ENCODE measurements at places on chromosomes 3 and 15. TPM values are rescaled to one million over a fixed set of nuclear protein-coding genes. Genes with fewer than 3 reads are reported as not detected.

- DNase-seq: no peak
These were observed 54.5 kb upstream of the UBE2E1 start for GRCh38 chr3:23751212-23751723.

GRCh38 chr3:95899911-95900310, 914.5 kb upstream of the EPHA6 start:
- DNase-seq: no peak

GRCh38 chr15:95932676-95933075, 397.8 kb upstream of the NR2F2 start:
- DNase-seq: peak; percentile 97

DNA sequence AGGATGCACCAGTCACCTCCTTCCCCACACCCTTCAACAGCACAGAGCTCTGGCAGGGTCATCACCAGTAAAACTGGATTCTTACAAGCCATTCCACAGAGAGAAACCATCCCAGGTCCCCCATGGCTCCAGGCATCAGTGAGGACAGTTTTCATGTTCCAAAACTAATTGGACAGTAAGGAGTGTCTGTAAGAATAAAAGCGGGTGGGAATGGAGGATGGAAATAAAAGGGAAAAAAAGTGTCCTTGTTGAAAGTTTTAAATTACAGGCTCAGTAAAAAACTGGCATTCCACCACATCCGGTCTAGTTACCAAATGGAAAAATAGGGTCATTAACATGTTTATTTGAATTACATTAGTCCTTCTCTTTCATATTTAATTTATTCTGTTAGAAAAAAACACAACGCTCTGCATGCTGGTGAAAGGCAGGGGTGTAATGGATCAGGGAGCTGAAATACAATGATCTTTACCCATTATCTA, 117.4 kb downstream of the TIGIT start:
- DNase-seq: peak; percentile 69

DNA sequence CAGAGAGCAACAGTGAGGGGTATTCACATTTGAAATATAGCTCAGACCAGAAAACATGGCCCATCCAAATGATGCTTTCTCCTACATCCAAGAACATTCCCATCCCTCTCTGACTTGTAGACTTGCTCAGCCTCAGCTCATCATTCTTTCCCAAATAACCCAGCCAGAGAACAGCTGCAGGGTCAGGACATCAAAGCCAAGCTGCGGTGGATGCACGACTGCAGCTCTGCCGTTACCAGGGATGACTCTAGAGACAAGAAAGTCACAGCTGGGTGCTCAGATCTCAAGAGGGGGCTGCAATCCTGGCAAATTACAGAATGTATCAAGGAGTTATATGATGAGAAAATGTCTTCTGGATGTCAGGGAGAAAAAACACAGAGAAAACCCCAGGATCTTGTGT, 944.3 kb downstream of the NTRK3 start:
- no peak for DNase-seq

DNA sequence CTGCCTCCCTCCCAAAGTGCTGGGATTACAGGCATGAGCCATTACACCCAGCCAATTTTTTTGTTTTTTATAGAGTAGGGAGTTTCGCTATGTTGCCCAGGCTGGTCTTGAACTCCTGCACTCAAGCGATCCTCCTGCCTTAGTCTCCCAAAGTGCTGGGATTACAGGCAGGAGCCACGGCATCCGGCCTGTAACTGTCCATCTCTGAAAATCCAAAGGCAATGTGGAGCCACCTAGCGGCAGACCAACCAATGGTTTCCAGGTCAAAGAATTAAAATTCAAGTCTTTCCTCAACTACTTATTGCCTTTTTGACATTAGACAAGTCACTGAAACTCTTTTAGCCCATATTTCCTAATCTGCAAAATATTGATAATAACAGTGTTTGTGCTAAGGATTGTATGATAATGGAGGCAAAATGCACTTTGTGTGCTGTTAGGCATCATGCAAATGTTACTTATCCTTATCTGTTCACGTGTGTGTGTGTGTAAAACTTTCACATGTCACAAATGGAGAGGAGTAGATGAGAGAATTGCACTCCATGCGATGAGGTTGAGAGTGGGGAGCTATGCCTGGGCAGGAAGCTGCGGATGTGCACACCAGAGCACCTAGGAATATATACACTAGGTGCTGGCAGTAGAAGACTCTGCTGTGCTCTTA, 48.7 kb downstream of the COL8A1 start:
- no peak for DNase-seq

GRCh38 chr15:51315726-51316125, 22.7 kb downstream of the CYP19A1 start:
- no peak for DNase-seq

DNA sequence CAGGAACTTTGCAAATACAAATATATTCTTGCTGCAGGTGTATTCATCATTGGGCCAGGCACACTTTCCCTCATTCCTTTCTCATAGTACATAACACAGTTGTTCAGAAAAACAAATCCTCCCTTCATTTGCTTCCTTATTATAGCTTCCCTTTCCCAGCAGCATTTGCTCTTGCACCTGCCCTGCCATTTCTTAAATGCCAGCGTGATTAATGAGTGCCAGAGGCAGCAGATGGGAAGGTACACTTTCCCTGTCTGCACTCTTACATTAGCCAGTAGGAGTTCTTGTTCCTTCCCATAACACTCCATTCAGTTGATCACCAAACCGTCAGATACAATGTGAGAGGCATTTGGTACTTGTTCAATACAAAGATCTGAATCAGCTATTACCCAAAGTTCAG, 128.5 kb upstream of the GAP43 start:
- DNase-seq: no peak

GRCh38 chr3:180335050-180335449, 266.9 kb upstream of the TTC14 start:
- no peak for DNase-seq

GRCh38 chr15:34330279-34330678, 7.3 kb downstream of the SLC12A6 start:
- DNase-seq: no peak

GRCh38 chr15:88699861-88700260, 61.0 kb downstream of the ISG20 start:
- DNase-seq: no peak

DNA sequence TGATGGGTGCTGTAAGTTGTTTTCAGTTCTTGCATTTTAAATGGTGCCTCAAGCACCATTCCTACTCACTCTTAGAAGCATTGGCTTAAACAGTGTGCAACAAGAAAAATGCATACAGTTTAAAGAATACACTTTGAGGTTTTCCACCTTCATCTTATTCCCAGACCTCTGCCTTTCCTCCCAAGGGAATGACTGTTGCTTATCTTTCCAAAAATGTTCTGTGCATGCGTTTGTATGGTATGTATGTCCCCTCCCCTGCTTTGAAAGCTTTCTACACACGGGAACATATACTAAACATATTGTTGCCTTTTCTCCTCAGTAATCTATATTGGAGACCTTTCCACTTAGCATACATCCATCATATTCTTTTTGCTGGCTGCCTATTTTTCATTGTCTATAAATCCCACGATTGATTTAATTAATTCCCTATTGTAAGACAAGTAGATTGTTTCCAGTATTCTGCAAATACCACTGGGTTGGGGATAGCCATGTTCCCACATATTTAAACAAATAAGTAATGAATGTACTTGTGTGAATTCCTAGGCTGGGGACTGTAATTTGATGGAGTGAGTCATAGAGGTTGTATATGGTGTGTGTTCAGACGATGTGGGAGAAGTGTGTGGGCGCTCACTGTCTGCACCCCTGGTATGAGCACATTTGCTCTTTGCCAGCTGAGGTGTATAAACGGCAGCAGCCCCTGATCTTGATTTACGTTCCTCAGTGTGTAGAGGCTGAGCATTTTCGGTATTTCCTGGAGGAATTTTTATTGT, 5.8 kb downstream of the TRAK1 start:
- peak; percentile 71 for DNase-seq

- no peak for DNase-seq
These were observed 150.3 kb upstream of the ARHGEF26 start for GRCh38 chr3:153970741-153971347.

GRCh38 chr3:164387236-164387635, 691.1 kb downstream of the SI start:
- no peak for DNase-seq

The FHIT gene
- not detected for polyA plus RNA-seq

GRCh38 chr15:100834731-100835130, 44.9 kb upstream of the ALDH1A3 start:
- DNase-seq: no peak

The IL20RB gene
- 4.0 TPM for polyA plus RNA-seq

- DNase-seq: no peak
These were observed 19.5 kb downstream of the AMOTL2 start for GRCh38 chr3:134354612-134355251.

DNA sequence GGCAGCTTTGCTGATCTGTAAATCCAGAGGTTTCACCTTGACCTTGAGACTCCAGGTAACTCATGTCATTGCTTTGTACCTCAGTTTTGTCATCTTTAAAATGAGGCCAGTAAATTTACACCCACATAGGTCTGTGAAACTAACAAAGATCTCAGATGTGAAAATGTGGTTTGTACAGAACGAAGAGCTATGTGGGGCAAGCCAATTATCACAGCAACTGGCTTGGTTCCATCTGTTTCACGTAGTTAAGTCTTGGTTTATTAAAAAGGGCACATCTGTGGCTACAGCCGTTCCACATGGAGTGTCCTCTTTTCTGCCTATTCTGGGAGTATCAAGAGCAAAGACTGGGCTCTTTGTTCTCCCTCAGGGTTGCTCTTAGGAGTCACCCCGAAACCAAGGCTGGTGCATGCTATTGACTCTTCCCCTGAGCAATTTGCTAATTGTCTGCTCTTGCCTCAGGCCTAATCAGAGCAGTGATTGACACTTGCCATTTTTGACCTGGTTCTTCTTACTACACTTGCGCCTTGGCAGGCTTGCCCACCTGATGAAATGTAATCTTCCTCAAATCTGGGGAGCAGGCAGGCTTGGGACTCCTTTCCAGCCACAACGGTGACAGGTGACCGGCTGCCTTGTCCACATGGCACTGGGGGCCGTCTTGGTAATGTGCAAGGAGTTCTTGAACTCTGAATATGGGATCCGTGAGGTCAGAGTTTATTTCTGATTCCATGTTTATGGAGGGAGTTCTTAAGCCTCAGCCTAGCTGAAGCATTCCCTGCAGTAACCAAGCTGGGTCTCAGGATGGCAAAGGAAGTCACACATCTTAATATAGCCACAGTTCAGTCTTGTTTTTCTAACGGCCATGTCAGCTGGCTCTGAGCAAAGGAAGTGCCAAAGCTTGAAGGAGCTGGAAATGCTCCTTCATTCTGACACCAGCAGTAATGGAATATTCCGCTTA, 40.1 kb downstream of the EAF1 start:
- DNase-seq: no peak

DNA sequence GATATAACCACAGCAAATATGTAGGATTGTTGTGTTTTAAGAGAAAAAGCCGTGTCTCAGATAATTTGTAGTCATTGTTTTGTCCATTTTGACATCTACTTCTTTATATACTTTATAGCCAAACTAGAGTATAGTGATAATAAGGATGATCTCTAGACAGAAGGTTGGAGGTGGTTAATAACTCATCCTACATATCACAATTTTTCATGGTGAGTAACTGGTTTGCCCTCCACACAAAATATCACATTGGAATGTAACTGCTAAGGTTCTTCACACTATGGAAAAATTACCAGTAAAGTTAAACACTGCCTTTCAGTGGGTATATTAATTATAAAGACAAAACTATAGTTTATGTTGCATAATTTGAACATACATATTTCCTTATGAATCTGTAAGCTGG, 380.7 kb downstream of the LPP start:
- no peak for DNase-seq

The PEX5L gene
- polyA plus RNA-seq: not detected

The HDC gene
- not detected for polyA plus RNA-seq

GRCh38 chr3:181578743-181579142, 133.0 kb upstream of the SOX2 start:
- DNase-seq: no peak
